Stimulated activated CD8-positive, alpha-beta memory T cell treated with anti-CD3 and anti-CD28 coated beads, Interleukin-4, amount 100 ng/mL, for 4 hours (primary cell): ENCODE measurements at places on chromosomes 7 and 10.

DNA sequence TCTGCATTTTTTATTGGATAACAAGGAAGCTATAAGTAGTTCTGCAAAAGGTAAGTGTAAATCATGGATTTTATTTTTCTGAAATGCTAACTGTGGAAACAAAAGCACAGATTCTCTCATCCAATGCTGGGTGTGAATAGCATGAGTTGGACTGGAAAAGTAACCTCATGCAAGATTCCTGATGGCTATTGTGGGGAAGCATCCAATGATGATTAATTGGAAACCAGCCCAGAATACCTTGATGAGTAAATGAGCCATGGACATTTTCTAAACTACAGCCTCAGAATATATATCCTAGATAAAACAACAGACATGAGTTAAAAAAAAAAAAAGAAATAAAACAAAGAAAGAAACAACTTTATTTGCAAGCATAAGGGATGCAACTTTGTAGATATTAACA is 934.6 kb downstream of the CCSER2 start:
- no peak for DNase-seq

- no peak for DNase-seq
Observed at GRCh38 chr10:8731121-8732095, 676.9 kb downstream of the GATA3 start.

- DNase-seq: no peak
Observed at GRCh38 chr7:101560856-101561255, 68.2 kb downstream of the MYL10 start.

- DNase-seq: no peak
Observed at GRCh38 chr7:124457841-124458240, 307.8 kb downstream of the GPR37 start.

GRCh38 chr7:73896454-73896853 is 35.5 kb downstream of the TMEM270 start:
- no peak for DNase-seq

- DNase-seq: no peak
Observed at GRCh38 chr7:4603843-4604231, 78.3 kb upstream of the FOXK1 start.

DNA sequence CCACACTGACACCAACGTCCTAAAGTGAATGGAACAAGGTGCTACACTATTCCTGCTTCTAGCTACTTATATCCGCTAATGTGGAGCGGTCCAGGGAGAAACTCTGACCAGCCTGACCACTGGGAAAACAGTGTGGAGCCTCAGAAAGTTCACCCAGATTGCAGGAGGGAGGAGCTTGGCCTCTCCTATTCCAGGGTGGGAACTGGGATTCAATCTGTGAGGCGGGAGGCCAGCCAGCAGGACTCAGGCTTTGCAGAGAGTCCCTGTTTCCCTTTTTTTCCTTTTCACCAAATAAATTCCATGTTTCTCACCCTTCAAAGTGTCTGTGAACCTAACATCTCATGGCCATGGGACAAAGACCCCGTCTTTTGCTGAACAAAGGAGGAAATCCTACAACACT is 86.4 kb upstream of the SEMA3C start:
- DNase-seq: no peak
